Activated CD8-positive, alpha-beta T cell treated with anti-CD3 and anti-CD28 coated beads, Interleukin-2, amount 10 ng/mL, durations not matched to agents 7 days and 5 days (primary cell): ENCODE measurements at places on chromosomes 6 and 20. TPM values are rescaled to one million over a fixed set of nuclear protein-coding genes. Genes with fewer than 3 reads are reported as not detected.
A peak's percentile ranks its signal among the peaks of the same experiment; 100 is the strongest.

- no peak for DNase-seq
Observed at GRCh38 chr6:149567945-149568585, 1.9 kb downstream of the GINM1 start.

- DNase-seq, result no peak
Observed at GRCh38 chr20:63782521-63782971, 43.0 kb downstream of the SLC2A4RG start.

- peak; percentile 58 for DNase-seq
Observed at GRCh38 chr20:13119583-13119982, 101.5 kb upstream of the ISM1 start.

- no peak for DNase-seq
Observed at GRCh38 chr6:41009669-41010068, 29.4 kb downstream of the UNC5CL start.

DNA sequence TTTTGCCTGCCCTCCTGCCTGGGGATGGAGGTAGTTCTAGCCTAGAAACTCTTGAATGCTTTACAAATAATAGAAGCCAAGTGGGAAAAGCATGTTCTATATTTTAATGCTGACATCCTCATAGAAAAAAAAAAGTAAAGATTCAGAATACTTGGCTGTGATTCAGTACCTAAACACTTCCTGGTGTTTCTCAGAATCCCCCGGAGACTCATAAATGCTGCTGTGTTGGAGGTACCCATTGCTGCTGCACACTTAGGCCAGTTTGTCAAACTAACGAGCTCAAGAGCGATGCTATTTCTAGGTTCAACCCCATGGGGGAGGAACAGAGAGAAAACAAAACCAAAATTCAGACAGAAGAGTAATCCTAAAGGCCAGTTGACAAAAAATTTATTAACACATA lies 38.8 kb upstream of the ZFP64 start:
- DNase-seq, result no peak

GRCh38 chr20:20248620-20249200 lies 119.2 kb upstream of the INSM1 start:
- no peak for DNase-seq

DNA sequence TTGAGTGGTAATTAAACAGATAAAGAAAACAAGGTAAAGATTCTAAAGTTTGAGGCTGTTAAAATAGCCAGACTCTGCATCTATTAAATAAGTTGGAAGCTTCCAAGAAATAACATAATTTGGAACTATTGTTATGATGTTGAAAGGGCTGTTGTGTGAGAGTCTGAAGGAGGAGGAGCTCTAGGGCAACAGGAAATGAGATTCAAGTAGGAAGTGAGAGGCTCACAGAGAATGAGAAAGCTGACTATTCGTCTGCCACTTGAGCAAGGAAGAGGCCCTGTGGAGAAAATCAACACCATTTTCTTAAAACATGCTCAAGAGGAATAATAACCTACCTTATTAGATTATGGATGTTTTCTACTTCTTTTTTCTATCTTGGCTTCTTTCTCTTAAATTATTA lies 185.2 kb downstream of the SLC24A3 start:
- DNase-seq, result no peak

DNA sequence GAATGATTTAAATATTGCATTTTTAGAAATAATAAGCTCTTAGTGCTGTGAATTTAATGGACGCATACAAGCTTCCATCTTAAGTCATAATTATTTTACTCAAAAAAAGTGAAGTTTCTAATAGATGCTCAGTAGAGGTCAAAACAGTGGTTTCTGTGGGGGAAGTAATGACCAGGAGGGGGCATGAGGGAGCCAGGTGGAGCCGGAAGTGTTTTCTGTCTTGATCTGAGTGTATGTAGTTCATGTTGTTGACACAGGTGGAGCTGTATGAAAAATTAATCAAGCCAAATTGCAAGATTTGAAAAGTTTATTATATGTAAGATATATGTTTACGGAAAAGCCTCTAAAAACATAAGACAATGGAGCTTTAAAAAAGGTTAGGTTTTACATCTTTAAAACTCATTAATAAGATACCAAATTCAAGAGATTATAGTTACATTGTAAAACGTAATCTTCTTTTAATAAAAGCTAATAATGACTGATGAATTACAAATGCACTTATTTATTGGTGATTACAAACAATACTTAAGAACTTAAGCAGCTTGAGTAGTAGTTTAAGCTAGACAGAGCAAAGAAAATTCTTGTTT lies 68.0 kb downstream of the PLAGL1 start:
- DNase-seq, result peak; percentile 77

DNA sequence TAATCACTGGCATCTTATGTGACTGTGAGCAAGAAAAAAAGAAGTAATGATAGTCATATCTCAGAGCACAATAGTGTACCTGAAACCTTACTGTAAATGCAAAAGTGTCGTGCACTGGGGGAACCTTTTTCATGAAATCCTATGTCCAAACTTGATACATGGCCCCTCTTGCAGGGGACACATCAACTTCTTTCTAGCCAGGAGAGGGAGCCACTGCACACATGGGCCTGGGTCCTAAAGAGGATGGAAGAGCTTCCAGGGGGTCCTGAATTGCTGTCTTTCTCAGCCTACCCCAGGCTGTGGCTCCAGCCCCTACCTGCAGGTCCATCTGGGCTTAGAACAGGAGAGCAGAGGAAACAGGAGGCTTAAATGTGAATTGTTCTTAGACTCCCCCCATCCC lies 165.7 kb downstream of the SOD2 start:
- DNase-seq, result no peak

DNA sequence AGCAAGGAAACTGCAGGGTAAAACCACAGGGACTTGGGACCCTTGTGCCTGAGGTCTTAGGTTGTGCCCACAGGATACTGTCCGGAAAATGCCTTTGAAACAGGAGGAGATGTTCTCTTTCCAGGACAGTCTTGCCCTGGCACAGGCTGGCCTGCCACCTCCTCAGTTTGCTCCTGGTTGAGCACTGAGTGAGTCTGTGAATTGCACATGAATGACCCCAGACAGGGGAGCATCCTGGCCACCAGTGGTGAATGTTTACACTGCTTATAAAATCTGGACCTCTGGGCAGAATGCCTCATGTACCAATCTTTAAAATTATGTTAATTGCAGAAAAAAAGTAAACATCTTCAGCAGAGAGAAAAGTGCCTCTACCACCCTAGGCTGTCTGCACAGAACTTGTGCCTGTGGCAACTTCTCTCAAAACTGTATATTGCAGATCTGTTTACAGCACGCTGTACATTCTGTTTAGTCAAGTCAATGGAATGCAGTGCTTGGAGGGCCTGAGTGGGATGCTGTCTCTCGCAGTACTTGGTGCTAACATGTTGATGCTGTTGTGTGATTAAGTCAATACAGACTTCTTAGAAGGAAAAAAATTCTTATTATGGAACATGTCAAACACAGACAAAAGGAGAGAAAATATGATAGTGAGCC lies 242.1 kb downstream of the SOD2 start:
- DNase-seq, result no peak

GRCh38 chr6:166540631-166541331 lies 45.7 kb downstream of the RAMACL start:
- peak; percentile 54 for DNase-seq

DNA sequence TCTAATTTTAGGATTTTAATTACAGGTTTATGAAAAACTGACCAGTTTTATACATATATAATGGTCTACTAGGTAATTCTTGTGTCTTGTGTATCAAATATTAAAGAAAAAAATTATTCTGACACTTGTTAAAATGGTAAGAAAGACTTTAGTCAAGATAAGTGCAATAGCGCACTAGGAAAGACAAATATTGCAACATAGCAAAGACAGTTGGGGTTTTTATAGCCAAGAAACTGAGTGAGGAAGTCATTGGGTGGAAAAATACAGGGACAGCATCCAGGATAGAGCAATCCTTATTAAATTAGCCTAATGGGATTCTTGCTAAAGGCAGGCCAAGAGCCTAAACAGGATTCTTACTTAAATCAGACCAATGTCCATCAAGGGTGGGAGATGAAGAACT lies 71.1 kb downstream of the ROS1 start:
- no peak for DNase-seq

GRCh38 chr6:25448965-25449538 lies 169.9 kb downstream of the CARMIL1 start:
- DNase-seq, result no peak

DNA sequence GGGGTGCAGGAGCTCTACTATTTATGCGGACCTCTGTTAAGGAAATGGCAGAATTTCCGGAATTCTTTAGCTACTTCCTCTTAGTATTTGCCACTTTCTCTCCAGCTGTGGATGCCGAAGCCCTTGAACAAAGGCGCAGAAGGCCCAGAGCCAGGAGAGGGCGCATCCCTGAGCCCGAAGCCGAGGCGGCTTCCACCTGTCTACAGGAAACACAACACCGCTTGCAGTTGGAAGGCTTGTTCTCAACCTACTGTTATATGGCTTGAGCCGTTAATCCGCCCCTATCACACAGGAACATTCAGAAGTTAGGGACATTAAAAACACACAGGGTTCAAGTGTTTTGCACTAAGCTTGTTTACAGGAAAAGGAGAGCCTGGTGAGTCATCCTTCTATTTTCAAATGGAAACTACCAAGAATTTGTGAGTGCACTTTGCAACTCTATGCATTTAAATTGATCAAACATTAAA lies 417.1 kb downstream of the BCKDHB start:
- no peak for DNase-seq

DNA sequence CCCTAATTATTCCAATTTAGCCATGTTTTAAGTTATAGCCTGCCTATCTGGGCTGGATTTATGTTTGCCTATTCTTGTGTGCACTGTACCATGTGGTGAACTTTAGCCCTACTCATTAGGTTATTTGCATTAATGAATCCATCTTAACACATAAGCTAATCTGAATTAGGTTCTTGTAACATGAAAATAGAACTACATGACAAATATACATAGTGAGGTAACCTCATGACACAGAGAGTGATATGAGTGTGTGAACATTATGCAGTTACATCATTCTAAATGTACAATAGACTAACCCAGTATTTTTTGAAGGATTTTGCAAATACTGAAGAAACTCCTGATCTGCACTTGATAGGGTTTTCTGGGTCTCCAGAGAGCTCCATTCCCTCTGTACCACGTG lies 733.7 kb upstream of the CITED2 start:
- no peak for DNase-seq

DNA sequence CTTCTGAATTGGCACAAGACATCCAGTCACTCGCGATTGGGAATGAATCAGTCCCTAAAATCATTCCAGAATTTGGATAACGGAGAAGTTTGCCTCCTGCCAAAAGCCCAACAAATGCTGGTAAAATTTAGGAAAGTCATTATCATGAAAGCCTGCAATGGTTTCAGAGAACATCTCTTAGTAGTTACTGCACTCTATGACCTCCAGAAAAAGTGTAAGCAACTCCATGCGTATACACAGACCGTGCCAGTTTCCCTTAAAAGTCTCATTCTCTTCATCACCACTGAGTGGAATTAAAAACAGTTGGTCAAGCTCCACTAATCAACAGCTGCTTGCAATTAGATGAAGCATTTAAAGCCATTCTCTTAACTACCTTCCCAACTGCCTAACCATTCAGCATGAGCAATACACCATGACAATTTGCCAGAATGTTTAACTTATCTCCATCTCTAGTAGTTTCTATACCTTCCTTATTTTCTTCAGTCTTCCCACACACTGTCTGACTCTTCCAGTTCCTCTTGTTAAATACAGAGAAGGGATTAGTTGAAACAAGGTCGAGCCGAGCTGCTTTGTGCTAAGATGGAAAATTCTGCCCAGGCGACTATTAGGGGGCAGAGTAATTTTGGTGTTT lies 183.6 kb upstream of the PRDM1 start:
- no peak for DNase-seq

DNA sequence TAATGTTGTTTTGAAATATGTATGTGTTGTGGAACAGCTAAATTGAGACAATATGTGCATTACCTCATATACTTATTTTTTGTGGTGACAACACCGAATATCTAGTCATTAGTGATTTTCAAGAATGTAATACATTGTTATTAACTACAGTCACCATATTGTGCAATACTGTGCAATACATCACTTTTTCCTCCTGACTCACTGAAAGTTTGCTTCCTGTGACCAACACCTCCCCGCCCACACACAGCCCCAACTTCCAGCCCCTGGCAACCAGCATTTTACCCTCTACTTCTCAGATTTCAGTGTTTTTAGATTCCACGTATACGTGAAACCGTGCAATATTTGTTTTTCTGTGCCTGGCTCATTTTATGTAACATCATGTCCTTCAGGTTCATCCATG lies 627.9 kb downstream of the PRKN start:
- no peak for DNase-seq

GRCh38 chr6:105097288-105097687 lies 82.5 kb downstream of the POPDC3 start:
- no peak for DNase-seq

GRCh38 chr6:15401769-15402250 lies 155.9 kb downstream of the JARID2 start:
- DNase-seq, result no peak

- DNase-seq, result no peak
Observed at GRCh38 chr6:156348424-156348823, 428.8 kb upstream of the ARID1B start.

DNA sequence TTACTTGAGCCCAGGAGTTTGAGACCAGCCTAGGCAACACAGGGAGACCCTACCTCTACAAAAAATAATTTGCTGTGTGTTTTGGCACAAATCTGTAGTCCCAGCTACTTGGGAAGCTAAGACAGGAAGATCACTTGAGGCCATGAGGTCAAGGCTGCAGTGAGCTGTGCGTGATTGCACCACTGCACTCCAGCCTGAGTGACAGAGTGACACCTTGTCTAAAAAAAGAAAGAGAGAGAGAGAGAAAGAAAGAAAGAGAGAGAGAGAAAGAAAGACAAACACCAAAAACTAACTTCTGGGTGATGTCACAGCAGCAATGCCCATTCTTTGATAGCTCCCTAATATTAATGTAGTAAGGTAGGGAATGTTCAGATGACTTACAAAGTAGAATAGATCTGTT lies 20.4 kb downstream of the USP49 start:
- DNase-seq, result no peak

GRCh38 chr6:122404444-122404843 lies 5.0 kb downstream of the HSF2 start:
- no peak for DNase-seq

DNA sequence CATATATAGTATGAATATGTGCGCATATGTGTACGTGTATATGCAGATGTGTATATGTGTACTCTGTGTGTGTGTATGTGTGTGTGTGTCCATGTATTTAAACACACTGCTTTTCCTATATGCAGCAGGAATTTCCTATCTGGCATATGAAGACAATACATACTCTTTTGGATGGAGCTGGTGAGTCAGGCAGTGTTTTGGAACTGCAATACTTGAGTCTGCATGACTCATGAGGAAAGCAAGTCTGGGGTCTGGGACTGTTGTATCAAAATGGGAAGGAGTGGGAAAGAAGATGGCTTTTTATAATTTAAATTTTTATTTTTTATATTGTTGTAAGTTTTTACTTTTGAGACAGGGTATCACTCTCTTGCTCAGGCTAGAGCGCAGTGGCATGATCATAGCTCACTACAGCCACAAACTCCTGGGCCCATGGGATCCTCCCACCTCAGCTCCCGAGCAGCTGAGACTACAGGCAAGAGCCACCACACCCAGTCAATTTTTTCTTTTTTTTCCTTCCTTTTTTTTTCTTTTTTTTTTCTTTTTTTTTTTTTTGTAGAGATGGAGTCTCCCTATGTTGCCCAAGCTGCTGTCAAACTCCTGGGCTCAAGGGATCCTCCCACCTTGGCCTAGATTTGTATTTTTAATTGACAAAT lies 72.2 kb downstream of the ATXN1 start:
- DNase-seq, result no peak

The HEY2 gene
- not detected for total RNA-seq

The TSPYL1 gene
- 38.4 TPM for total RNA-seq

The MAS1 gene
- not detected for total RNA-seq

The SASH1 gene
- not detected for total RNA-seq
